ENCODE measurements at places on chromosomes 2 and 18.

DNA sequence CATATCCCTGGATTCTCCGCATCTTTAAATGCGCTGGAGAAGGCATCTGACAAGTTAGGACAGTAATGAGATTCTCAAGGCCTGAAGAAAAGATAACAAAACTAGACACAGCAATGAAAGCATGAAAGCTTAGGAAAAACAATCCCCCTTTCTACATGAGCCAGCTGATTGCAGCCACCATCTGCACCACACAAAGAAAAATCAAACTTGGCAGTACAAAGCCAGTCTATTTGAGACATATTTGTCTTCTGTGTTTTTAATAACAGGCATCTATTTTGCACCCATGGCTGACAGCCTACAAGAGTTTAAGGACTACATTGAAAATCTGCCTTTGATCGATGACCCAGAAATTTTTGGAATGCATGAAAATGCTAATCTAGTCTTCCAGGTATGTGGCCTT is 83.6 kb downstream of the TRABD2A start:
- no peak for DNase-seq

DNA sequence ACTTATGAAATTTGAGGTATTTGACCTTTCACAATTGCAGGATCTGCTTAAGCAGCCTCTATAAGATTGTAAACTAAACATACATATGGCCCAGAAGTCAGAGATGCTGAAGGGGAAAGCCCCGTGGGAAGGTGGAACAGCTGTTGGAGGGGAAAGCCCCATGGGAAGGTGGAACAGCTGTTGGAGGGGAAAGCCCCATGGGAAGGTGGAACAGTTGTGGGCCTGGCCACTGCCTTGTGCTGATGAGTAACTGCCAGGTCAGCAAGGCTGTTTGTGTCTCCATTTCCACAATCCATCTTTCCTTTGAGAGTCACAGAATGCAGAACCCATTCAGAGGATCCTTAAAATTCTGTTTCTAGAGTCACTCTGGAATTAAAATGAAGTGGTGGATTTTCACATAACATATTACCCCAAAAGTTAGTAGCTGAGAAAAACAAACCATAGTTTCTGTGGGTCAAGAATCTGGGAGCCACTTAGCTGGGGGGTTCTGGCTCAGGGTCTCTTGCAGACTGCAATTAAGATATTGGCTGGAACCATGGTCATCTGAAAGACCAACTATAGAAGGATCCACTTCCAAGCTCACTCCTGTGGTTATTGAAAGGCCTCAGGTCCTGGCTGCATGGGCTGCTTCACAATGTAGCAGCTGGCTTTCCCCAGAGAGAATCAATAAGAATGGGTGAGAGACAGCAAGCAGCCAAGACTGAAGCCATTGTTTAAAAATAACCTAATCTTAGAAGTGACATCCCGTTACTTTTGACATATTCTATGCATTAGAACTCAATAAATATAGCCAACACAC is 86.6 kb upstream of the CAVIN2 start:
- DNase-seq: no peak

DNA sequence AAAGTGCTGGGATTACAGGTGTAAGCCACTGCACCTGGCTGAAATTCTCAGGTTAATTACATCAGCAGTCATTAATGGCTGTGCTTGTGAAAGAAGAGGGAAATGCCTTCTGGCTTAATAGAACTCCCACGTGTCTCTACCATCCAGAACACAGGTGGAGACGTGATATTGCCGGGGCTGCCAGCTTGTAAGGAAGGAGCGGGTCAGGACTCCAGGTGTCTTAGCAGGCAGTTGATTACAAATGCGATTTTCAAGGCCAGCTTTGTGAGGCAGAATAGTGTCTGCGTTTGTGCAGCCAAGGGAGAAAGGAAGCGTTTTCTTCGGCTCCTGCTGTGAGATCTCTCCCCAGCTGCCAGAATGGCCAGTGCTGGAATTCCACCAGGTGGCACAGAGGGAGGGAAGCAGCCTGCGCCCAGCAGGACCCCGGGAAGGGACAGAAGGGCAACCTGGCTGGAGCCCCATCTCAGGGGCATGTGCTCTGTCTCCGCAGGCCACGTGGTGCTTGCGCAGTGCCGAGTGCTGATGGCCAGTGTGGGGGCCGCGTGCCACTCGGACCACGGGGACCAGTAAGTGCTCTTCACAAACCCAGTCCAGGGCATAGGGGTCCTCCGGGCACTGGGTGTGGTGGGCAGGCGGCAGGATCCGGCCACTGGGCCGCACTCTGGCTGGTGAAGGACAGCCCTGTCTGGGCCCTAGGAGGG is 3.7 kb upstream of the ESPNL start:
- DNase-seq: no peak

- DNase-seq: peak; percentile 84
Measured at GRCh38 chr2:1730015-1730927, 14.0 kb downstream of the PXDN start.

- DNase-seq: no peak
Measured at GRCh38 chr18:77052983-77053309, 79.6 kb downstream of the MBP start.

DNA sequence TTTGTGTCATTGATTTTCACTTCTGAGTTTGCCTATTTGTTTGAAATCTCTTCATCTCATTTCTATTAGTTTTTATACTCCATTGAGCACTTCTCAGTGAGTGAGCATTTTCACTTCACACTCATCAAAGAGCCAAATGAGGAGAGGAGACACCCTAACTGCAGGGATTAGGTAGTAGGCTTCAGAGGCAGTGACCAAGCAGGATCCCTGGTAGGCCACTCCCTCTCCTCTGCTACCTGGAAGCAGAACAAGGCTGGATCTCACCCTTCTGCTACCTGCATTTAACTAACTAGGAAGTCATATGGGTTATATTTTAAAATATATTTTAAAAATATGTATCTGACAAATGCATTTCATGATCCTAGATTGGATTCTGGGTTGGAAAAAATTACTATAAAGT is 52.7 kb downstream of the SEMA4F start:
- no peak for DNase-seq

GRCh38 chr18:8685141-8685913 is 20.0 kb upstream of the MTCL1 start:
- no peak for DNase-seq

- no peak for DNase-seq
Measured at GRCh38 chr2:147843391-147843863, 1.4 kb upstream of the ACVR2A start.

DNA sequence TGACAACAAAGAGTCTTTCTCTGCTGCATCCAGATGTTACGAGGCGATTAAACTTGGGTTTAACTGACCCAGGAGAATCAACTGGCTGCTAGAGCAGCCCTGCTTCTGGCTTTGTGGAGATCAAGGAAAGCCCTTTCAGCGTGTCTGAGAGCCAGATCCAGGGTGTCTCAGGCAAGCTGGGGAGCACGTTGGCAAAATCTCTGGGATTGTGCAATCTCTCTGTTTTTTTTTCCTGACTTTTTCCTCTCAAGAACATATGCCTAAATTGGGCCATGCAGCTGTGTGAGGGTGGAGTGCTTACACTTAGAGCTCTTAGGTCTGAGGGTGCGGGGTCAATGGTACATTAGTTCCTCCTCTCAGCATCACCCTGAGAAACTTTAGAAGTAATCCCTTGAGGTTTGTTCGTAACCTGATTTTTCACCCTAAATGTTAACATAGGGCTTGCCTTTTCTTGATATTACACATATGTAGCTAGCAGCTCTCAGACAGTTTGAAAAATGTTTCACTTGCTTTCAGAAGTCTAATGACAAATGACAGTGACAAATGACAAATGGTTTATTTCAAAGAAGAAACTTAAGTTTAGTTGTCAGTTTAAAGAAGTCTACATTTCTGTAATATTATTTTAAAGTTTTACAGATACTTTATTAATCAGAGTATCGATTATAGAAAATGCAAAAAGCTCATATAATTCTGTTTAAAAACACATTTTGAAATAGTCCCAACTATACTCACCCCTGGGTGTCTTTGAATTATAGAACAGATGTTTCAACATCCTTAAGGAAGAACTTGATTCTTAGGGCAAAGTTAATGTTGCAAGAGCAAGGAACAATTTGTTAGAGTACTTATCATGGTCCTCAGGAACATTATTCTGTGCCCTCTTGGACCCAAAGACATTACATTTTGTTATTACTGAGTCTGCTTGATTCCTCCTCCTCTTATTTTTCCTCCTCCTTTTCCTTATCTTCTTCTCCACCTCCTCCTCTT is 38.4 kb upstream of the ZSWIM2 start:
- DNase-seq: peak; percentile 78

- DNase-seq: no peak
Measured at GRCh38 chr2:25383806-25384205, 42.1 kb upstream of the DNMT3A start.

DNA sequence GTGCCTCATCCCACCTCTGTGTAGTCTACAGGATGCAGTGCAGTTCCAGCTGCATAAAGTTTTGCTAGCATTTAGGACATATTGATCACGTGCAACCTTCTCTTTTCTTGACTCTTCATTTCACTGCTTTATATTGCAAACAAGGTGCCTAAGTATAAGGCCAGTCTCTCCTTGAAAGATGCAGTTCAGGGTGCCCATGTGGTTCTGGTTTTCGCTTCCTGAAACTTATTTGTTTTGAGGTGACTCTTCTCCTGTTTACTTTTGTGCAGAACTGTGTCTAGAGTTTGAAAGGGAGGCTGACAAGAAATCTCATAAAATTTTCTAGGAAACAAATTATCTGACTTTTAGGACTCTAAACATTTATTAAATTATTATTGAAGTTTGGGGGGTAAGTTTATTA is 189.9 kb downstream of the UBE2E3 start:
- DNase-seq: no peak

DNA sequence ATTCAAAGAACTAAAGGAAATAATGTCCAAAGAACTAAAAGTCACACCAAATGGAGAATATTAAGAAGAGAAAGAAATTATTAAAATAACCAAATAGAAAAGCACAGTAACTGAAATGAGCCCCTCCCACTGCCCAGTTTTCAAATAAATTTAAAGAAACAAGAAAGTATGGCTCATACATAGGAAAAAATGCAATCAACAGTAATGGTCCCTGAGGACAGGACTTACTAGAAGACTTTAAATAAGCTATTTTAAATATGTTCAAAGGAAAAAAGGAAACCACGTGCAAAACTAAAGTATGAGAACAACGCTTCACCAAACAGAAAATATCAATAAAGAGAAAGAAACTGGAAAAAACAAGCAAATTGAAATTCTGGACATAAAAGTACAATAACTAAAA is 58.9 kb downstream of the TMEM131 start:
- no peak for DNase-seq

DNA sequence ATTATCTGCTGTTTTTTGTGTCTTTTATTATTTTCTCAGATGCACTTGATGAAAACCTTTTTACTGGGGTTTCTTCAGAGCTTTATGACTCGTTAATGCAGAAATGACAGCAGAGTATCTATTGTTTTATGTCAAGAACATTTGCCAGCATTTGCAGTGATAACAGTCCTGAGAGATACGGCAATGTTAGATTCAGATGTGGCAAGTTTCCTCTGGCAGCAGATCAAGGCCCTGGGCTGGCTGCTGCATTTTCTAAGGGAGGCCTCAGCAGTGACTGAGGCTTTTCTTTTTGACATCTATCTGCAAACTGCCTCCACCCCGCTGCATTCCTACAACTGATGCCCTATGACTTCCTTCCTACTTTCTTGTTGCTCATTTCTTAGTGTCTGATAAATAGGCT is 40.2 kb downstream of the EFEMP1 start:
- DNase-seq: peak; percentile 31

- no peak for DNase-seq
Measured at GRCh38 chr18:12463191-12463590, 55.5 kb downstream of the PRELID3A start.

- DNase-seq: no peak
Measured at GRCh38 chr18:54130177-54130576, 94.3 kb downstream of the MBD2 start.

DNA sequence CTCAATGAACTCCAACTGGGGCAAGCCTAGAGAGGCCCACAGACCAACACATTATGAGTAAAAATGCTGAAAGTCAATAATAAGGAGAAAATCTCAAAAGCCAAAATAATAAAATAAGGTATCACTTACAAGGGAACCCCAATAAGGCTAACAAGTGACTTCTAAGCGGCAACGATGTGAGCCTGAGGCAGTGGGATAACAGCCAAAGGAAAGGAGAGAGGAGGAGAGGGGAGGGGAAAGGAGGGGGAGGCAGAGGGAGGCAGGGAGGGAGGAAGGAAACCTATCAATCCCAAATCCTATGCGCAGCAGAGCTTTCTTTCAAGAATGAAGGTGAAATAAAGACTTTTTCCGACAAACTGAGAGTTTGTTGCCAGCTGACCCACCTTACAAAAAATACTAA is 6.0 kb upstream of the NFATC1 start:
- DNase-seq: no peak

- DNase-seq: no peak
Measured at GRCh38 chr18:75422341-75422910, 5.1 kb downstream of the SMIM21 start.

GRCh38 chr2:95700519-95700918 is 108.7 kb downstream of the TRIM43 start:
- DNase-seq: no peak

DNA sequence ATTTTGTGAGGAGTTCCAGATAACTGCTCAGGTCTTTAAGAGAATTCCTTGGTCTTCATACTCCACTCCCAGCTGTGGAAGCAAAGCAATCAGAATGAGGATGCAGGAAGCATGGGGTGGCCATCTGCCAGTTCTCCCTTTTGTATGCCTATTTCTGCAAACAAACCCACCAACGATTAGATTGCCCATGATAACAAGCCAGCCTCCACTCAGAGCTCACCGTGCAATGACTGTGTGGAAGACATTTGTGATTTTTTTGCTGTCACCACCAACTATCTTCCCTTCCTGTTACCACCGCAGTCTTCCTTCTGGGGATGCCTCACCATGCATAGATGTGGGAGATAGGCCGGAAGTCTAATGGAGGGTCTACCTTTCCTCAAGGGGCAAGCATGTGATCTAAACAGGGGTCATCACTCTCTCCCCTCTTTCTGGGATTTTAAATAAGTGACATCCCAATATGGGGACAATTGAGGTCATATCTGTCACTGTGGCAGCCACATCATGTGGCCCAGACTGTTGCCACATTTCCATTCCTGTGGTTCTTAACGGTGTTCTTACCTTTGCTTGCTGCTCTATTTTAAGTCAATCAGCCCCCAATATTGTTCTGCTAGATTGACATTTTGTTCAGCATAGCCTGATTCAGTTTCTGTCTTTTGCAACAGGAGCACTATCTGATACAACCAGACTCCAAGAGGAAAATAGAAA is 4.4 kb downstream of the AFF3 start:
- no peak for DNase-seq

GRCh38 chr2:175490360-175490791 is 308.9 kb upstream of the ATP5MC3 start:
- peak; percentile 38 for DNase-seq

- no peak for DNase-seq
Measured at GRCh38 chr2:105732955-105733607, 11.6 kb upstream of the NCK2 start.

- no peak for DNase-seq
Measured at GRCh38 chr2:156311976-156312375, 20.5 kb downstream of the NR4A2 start.

Measured in lung (tissue), 17 donors.